Activated naive CD8-positive, alpha-beta T cell treated with anti-CD3 and anti-CD28 coated beads for 36 hours (primary cell): ENCODE measurements at places on chromosomes 13 and 19. TPM values are rescaled to one million over a fixed set of nuclear protein-coding genes. Genes with fewer than 3 reads are reported as not detected.

DNA sequence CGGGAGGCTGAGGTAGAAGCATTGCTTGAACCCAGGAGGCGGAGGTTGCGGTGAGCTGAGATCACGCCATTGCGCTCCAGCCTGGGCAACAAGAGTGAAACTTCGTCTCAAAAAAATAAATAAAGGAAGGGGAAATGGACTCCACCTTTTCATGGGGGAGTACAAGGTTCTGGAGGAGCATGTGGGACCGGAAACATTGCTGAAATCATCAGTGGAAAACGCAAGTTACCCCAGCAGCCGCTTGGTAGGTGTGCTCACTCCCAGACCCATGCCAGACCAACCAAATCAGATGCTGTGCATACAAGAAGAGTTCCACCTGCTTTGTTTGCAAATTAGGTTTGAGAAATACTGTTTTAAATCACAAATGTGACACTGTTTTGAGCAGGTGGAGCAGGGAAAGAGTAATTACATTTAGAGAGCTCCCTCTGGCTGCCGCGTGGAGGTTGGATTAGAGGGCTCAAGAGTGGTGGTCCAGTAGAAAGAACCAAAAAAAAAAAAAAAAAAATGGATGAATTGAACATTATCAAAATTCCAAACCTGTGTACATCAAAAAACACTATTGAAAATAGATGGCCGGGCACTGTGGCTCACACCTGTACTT, 4.9 kb downstream of the ERICH4 start:
- DNase-seq: no peak

GRCh38 chr13:42247883-42248282, 24.1 kb upstream of the AKAP11 start:
- DNase-seq: no peak

DNA sequence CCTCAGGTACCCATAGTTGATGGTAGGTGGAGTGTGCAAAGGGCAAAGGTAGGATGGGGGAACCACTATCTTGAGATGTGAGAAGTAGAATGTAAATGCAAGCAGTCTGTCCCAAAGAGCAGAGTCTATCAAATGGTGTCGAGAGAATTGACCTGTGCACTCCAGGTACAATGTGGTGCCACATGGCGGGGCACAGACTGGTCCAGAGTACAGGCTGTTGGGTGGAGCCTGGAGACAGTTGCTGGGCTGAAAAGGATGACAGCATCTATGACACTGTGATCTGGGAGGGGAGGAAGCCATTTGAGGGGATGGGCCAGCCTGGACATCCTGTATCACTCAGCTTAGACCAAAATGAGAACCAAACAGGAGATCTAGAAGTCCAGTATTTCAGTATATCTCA, 180.6 kb downstream of the ABCC4 start:
- DNase-seq: no peak

The CGB3 gene
- total RNA-seq: not detected

- no peak for DNase-seq
Measured at GRCh38 chr19:20664901-20665781, 3.8 kb upstream of the ZNF626 start.

DNA sequence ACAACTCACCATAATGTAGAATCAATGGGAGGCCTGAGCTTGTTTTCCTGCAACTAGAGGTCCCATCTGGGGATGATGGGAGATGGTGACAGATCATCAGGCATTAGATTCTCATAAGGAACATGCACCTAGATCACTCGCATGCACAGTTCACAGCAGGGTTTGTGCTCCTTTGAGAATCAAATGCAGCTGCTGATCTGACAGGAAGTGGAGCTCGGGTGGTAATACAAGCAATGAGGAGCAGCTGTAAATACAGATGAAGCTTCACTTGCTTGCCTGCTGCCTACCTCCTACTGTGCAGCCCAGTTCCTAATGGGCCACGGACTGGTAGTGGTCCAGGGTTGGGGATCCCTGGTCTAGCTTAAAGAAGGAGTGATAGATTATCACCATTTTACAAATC, 33.0 kb downstream of the KPNA3 start:
- DNase-seq: no peak

The C3 gene
- 0.22 TPM for total RNA-seq

GRCh38 chr19:18191640-18192062, 1.4 kb upstream of the MPV17L2 start:
- DNase-seq: no peak

The PTPRS gene
- total RNA-seq: 3.5 TPM

DNA sequence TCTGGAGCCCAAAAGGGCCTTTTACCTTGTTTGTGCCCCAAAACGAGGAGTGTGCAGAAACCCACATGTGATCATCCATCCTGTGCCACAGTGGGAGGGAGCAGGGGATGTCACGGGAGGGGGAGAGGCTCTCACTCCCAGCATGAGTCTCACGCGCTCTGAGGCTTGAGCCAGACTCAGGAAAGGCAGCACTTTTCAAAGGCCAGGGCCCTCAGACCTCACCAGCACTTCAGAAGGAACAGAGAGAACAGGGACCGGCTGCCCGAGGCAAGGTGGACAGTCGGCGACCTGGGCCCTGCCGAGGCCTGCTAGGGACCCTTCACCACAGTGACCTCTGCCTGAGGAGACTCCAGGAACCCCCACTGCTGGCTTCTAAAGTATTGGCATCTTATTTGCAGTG, 71.7 kb upstream of the WASF3 start:
- no peak for DNase-seq

- no peak for DNase-seq
Measured at GRCh38 chr19:40995355-40995754, 4.3 kb downstream of the CYP2B6 start.

DNA sequence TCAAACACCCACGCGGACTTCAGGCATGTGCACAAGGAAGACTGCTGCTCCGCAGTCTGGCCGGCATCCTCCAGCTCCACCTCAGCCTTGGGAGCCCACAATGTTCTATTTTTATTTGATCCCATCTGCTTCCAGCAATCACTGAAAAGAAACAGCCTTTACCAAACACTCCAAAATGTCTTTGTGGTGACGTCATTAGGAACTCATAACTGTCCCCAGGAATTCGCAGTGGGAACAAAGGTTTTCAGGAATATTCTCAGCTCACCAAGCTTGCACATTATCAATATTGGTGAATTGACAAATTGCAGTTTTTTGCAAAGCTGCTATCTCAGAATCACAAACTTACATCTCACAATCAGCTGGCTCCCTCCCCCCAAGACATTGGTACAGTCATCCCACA, 15.2 kb upstream of the ZNF841 start:
- DNase-seq: no peak

GRCh38 chr19:814152-815078, 7.3 kb downstream of the PLPPR3 start:
- no peak for DNase-seq

DNA sequence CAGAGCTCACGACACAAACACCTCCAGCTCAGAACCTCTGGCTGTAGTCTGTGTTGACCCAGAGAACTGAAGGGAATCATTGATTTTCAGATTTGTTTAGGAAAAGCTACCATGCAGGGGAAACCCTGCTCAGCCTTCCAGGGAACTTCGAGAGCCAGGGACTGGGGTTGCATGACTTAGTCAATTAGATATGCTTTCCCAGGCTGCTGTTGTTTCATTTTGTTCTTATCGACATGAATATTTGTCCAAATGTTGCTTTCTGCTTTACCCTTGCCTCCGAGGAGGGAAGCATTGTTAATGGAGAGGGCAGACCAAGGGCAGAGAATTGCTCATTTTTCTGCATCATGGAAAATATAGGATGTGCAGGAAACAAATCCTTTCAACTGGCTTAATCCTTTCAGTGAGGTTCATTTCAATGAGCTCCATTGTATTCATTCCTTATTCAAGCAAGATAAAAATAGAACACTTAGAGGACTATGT, 82.5 kb downstream of the KLF5 start:
- DNase-seq: no peak

The ZNF253 gene
- 13.8 TPM for total RNA-seq

DNA sequence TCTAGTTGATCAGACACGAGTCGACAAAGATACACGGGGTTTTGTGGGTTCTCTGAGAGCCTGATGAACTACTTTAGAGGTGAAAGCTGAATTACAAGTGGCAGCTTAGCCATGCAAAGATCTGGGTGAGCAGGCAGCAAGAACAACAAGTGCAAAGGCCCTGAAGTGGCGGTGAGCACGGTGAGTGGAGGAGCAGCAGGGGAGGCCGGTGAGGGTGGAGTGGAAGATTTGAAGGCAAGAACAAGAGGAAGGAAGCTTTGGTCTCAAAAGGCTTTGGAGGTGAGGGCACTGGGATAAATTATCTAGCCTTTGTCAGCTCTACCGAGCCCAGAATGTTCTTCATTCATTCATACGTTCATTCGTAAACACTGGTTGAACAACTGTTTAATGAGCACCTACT, 1.4 kb downstream of the ZNF865 start:
- DNase-seq: no peak

GRCh38 chr13:99855526-99856420, 115.8 kb downstream of the ZIC5 start:
- no peak for DNase-seq

DNA sequence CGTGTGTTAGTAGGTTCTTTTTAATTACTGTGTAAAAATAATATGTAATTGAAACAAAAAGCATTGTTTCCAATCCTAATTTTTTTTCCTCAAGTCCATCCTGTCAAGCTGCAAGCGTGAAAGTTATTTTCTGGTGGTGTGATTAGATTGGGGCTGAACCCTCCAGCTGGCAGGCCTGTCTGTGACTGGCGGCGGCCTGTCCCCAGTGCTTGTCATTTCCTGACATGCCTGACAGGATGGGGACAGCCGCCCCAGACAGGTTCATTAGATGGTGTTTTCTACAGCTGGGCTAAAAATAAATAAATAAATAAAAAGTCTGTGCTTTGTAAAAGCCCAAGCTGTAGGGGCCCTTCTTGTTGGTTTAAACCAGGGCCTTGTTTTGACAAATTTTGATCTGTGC, 53.7 kb upstream of the MAB21L1 start:
- no peak for DNase-seq

DNA sequence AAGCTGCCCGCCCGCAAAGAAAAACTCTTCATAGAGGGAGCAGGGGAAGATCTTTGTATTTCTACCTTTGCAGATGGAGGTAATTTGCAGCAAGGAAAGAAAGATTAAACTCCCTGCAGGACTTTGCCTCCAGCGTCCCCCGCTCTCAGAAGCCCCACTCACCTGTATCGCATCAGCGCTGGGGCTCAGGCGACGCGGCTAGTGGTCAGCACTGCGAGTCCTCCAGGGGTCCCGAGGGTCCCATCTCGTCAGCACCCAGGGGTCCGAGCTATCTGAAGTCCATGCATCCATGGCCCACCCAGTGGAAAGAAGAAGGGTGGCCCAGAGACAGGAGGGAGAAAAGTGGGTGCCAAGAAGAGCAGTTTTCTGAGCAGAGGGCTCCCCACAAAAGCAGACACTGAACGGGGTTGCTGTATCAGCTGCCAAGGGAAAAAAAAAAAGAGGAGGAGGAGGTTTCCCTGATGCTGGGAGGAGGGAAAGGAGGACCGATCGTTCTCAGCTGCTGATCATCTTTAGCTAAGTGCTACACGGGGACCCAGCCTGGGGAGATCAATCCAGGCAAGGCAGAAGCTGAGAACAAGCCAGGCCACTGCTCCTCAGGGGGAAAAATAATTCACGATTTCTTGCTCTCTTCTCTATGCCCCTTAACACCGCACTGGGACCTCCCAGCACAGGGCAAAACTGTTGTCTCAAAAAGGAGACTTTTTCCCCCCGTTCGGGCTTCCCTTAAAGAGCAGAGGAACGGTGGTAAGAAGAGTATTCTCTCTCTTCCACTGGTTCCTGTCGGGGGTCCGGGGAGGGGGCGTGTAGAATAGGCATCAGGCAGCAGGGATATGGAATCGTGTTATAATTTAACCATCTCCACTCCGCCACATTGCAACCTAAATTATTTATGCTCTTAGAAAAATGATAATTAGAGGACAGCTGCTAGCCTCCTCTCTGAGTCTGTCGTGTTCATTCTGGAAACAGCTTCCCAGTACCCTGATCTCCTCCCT, 117.7 kb upstream of the CACNA1A start:
- DNase-seq: no peak

DNA sequence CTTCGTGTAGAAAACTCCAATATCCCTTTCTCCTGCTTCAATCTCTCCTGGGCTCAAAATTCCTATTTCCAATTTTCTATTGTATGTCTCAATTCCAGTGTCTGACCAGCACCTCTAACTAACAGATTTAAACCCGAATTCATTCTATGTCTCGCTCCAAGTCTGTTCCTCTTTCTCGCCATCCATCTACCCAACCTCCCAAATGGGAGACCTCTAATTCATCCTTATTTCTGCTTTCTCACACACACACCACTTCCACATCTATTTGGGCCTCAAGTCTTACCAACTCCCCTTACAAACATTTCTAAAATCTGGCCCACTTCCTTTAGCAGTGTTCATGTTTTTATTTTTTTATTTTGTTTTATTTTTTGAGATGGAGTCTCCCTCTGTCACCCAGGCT, 53.3 kb downstream of the MBD3L2B start:
- DNase-seq: no peak

The ACP5 gene
- total RNA-seq: 4.3 TPM

The SCN1B gene
- total RNA-seq: 0.98 TPM

- DNase-seq: peak; percentile 54
Measured at GRCh38 chr19:5967994-5968430, 9.9 kb downstream of the RANBP3 start.

- DNase-seq: peak; percentile 43
Measured at GRCh38 chr19:13430790-13431582, 75.3 kb downstream of the CACNA1A start.

- no peak for DNase-seq
Measured at GRCh38 chr19:47417746-47418691, 1.3 kb downstream of the MEIS3 start.

DNA sequence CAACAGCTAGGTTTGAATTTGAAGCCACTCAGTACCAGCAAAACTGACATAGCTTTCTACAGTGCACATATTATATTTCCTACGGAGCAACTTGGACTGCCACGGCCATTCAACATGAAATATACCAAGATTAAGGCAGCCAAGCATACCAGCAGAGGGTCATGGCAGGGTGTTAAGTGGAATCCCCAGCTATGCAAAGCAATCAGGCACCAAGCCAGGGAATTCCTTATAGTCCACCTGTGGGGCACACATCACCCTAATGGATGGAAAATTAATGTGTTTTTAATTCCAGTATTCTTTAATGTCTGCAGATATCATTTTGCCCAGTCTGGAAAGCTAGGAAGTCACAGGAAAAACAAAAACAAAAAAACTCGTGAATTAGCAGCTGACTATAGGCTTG, 1190.3 kb downstream of the EFNB2 start:
- DNase-seq: no peak

GRCh38 chr13:97228850-97229521, 6.9 kb downstream of the MBNL2 start:
- DNase-seq: no peak

DNA sequence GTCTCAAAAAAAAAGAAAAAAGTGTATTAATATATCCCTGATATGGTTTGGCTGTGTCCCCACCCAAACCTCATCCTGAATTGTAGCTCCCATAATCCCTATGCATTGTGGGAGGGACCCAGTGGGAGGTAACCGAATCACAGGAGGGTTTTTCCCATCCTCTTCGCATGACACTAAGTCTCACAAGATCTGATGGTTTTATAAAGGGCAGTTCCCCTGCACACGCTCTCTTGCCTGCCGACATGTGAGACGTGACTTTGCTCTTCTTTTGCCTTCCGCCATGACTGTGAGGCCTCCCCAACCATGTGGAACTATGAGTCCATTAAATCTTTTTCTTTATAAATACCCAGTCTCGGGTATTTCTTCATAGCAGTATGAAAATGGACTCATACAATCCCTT, 17.7 kb downstream of the STK24 start:
- no peak for DNase-seq

GRCh38 chr19:18027151-18027550, 19.2 kb downstream of the ARRDC2 start:
- no peak for DNase-seq
